Naive thymus-derived CD4-positive, alpha-beta T cell (primary cell): ENCODE measurements at places on chromosomes 2 and 18. TPM values are rescaled to one million over a fixed set of nuclear protein-coding genes. Genes with fewer than 3 reads are reported as not detected.

DNA sequence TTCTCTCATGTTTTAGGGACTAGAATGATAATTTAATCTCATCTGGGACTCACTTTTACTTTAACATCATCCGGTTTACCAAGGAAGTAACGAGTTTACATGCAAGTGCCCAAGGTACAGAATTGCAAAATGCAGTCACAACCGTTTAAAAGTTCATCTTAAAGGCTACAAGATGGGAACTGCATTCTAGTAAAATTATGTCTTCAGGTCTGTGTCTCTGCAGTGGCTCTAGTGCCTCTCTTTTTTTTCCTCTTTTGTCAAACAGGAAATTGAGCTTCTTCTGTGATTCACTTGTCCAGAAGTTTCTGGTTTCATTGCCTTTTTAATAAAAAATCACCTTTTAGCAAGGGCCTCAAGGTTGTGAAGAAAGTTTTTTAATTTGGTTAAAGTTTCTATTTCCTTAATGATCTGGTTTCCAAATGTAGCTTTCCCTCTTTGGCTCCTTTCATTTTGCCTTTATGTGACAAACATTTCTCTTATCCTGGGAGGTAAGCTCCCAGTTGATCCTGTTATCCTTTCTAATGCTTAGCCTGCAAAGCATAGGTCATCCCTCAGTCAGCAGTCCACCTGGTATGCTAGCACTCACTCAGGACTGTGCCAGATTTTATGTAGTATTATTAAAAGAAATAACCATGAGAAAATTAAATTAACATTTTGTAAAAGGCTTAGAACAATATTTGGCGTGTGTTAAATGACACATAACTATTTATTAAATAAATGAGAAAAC lies 2.4 kb downstream of the GLS start:
- DNase-seq, result no peak

- DNase-seq, result no peak
Observed at GRCh38 chr2:121333231-121333630, 48.2 kb upstream of the TFCP2L1 start.

DNA sequence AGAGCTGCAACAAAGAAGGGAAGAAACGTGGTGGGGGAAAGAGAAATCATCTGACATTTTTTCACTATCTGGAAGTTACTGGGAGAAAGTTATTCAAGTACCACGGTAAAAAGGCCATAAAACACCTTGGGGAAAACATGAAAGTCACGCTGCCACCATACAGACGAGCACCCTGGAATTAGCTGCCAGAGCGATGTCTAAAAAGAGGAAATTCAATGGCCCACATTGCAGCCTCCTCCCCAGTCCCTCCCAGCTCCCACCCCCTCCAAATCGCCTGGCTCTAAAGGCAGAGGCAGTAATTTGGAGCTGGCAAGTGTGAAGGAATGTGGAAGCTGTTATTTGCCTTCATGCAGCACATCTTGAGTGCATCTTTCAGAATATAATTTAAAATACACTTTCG lies 192.0 kb downstream of the ALK start:
- DNase-seq, result no peak

- no peak for DNase-seq
Observed at GRCh38 chr2:121613774-121614173, 35.5 kb downstream of the CLASP1 start.

DNA sequence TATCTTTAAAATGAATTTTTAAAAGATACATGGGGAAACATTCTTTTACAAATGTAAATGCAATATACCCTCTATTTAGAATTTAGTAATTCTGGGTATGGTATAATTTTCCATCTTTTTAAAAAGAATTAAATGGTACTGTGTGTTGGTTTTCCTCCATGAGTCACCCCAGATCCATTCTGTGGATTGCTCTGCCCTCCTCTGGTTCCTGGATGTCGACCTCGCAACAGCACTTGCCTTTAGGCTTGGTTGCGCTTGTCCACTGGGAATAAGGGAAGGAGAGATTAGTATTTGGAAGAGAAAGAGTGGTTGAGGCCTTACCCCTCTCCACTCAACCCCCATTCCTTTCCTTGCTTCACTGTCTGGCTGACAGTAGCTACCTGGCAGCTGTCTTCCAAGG lies 90.4 kb downstream of the FTCDNL1 start:
- DNase-seq, result no peak

- no peak for DNase-seq
Observed at GRCh38 chr2:190903693-190904450, 23.3 kb downstream of the GLS start.

DNA sequence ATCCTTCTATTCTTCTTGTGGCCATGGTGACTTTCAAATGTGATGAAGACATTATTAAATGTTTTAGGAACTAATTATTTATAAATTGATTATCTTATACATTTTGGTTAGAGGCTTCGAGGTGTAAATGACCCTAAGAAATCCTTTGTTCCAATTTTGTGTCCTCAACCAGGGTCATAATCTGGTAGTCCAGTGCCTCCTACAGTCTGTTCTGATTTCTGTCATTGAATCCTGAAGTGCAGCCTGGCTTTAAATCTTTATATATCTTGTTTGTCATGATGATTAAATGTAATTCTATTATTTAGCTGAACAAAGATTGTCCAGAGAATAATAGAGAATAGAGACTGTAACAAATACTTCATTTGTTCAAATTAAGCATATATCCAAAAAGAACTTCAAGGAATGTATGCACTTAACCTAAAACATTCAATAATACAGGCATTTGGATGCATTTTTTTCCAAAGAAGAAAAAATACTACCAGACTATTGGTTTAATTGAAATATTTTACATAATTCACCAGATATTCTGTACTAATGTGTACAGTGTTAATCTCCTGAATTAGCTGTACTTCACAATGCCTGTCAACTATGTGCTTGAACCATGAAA lies 89.8 kb downstream of the PRPF40A start:
- DNase-seq, result no peak

DNA sequence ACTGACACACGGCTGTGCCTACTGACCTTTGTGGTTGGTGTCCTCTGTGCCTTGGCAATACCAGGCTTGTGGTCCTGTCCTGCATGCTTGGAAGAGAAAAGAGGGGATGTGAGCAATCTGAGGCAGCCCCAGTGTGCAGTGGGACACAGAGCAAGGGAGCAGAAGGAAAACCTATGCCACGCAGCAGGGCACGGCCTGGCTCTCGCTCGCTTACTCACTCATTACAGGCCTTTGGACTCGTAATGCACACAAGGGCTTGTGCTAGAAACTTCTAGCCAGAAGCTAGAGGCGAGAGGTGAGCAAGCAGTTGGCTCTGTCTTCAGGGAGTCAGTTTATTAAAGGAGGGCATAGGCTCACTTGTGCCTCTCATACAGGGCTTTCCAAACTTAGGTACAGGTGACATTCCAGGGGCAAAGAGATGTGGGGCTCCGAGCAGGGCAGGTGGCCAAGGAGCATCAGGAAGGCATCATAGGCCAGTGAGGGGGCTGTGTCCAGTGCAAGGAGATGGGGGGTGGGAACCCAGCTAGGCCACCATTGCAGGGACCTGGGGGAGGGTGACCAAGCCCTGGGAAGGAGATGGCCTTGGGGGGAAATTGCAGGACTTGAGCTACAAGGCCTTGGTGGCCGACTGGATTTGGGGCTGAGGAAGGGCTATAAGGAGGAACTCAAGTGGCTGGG lies 100.8 kb downstream of the DYSF start:
- no peak for DNase-seq

DNA sequence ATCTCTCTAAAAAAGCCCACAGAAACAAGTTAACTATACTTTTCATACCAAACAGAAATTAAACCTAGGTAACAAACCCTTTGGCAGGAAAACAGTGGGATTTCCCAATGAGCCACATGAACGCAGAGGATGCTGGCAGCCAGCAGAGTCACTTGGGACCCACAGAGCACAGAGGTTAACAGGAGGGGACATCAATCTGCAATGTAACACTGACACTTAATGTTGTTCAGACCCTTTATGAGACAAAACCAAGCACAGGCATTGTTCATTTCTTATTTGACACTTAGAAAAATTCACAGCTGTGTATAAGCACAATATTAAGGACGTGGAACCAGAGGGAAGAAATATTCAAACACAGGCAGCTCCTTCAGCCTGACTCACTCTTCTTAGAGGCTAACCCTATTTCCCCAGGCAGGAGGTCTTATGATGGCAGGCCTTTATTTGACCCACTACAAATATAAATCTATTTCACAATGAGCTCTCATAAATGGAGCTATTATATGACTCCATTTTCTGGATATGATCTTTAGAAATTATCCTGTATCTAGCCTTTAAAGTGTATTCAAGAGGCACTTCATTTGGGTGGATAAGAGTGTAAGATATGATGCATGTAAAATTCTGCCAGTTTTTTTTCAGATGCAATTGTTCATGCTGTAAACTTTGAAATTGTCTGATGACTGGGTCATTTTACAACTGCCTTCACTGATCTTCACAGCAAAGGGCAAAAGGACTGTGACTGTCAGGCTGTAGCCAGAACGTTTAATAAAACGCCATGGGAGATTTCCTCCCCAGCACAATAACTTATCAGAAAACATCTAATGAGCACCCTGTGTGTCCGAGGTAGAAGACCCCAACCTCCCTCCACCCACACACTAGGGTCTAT lies 132.8 kb upstream of the SATB2 start:
- DNase-seq, result no peak

- no peak for DNase-seq
Observed at GRCh38 chr2:118750959-118751565, 96.4 kb downstream of the EN1 start.

DNA sequence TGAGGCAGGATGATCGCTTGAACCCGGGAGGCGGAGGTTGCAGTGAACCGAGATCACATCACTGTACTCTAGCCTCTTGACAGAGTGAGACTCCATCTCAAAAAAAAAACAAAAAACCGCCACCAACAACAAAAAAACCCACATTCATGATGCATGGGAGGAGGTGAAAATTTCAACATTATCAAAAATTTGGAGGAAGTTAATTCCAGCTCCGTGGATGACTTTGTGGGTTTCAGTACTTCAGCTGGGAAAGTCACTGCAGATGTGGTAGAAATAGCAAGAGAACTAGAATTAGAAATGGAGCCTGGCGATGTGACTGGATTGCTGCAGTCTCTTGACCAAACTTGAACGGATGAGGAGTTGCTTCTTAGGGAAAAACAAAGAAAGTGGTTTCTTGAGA lies 74.3 kb downstream of the PRKCE start:
- DNase-seq, result no peak

DNA sequence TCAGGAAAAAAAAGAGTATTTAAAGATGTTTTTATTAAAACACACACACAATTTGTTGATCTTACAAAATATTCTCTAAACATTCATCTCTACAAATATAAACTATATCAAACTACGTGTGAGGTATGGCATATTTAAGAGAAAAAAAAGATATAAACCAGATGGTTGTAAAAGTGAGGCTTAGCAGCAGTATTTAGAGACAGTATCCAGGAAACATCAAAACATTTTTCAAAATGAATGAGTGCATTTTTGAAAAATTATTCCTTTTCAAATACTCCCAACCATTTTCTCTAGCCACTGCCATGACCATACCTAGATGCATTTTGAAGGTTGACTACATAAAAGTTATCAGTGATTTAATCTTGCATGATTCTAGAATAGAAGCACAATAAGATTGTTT lies 38.2 kb upstream of the RAB27B start:
- DNase-seq, result no peak

GRCh38 chr18:34976899-34977837 lies 64.0 kb upstream of the MAPRE2 start:
- DNase-seq, result peak; percentile 72

DNA sequence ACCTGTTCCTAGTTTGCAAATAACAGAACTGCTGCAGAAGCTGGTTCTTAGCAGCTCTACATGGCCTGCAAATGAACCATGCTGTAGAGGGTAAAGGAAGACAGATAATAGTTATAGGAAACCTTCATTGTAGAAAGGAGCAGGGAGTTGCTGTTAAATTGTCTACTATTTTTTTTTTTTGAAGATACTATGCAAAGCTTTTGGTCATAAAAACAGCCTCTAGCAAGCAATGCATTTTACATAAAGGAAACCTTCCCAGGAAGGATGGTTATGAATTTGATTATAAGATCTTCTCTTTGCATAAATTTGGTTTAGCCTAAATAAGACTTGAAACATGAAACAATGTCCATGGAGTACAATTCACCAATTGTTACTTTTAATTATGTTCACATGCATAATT lies 793.4 kb downstream of the SLC4A3 start:
- no peak for DNase-seq

DNA sequence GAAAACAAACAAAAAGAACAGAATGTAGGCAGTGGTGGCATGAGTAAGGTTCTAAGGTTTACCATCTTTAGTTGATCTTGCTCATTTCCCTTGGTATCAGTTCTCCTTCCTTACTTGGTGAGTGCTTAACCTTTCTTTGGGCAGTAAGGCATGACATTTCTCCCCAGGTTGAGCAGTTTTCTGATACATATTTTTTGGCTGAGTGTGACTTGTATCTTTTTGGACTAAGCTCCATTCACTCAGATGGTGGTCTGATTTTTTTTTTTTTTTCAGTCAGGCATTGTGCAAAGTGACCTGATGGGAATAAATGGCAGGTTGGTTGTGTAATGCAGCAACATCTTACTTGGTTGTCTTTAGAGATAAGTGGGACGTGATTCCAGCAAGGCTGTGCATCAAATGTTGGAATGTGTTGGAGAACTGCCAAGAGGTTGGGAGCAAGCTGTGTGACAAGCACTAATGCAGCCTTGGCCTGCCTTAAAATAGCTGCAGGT lies 15.1 kb downstream of the SPTBN1 start:
- no peak for DNase-seq

The TEX51 gene
- total RNA-seq, result not detected

The ACMSD gene
- total RNA-seq, result not detected

The PID1 gene
- total RNA-seq, result 1.1 TPM

The IMPA2 gene
- 6.5 TPM for total RNA-seq

The TNFAIP6 gene
- 0.34 TPM for total RNA-seq

The RNU2-63P gene
- total RNA-seq, result 28.7 TPM

The YPEL5 gene
- 98.3 TPM for total RNA-seq
